Effector CD8-positive, alpha-beta T cell (primary cell): ENCODE measurements at places on chromosomes 16 and 17.

GRCh38 chr17:7606280-7606679, 8.4 kb downstream of the FXR2 start:
- DNase-seq, result no peak

GRCh38 chr16:86525696-86526095, 15.4 kb downstream of the FOXF1 start:
- no peak for DNase-seq

DNA sequence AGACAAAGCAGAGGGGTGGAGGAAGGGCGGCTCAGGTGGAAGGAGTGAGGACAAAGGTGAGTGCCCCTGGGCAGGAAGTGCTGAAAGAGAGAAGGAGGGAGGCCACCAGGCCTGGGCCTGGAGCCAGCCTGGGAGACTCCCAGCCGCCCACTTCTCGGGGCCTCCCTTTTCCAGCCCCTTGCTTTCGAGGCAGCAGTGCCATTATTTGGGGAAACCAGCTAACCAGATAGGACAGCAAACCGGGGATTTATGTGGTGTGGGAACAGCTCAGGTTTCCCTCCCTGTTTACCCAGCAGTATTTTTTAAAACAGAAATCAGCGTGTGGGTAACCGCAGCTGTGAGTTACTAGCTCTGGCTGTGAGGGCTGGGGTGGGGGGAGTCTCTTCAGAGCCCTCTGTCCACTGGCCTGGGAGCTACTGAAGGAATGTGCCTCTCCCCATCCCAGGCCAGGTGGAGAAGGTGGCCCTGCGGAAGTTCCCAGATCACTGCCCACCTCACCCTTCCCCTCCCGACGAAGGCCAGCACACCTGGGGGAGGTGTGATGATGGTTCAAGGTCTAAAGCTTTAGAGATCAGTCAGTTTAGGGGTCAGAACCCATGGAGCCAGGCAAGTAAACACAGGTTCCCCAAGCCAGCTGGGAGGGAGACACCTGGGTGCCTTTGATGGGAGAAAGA, 8.4 kb upstream of the MEOX1 start:
- DNase-seq, result no peak

DNA sequence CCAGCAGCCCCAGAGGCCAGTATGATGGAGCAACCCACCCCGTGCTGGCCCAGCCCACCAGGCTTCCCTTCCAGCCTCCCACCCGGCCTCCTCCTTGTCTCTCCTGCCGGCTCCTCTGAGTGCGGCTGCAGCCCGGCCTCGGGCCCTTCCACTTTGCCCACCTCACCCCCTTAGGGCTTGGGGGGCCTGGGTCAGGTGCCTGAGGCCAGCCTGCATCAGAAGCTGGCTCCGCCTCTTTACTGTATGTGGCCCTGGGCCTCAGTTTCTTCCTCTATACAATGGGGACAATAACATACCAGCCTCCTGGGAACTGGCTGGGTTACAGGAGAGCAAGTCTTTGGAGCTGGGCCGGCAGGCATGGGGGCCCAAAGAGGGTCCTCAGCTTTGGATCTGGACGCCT, 221.1 kb upstream of the CIBAR2 start:
- no peak for DNase-seq

GRCh38 chr17:41567317-41567716, 4.5 kb downstream of the KRT9 start:
- no peak for DNase-seq

DNA sequence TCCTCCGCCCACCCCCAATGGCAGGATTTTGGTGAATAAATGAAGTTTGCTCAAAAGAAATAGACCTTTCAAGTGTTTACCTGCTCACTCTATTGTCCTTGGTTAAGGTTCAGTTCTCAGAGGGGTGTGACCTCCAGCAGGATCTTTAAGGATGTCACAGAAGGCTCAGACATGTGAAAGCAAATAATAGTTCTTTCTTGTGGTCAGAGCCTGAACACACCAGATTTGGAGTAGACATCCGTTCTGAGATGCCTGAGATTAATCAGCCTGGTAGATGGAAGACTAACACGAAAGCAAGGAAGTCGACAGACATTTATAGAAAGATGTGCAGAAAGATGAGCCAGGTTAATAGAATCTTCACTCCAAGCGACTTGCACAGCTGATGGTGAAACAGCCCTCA, 557.9 kb upstream of the CDH11 start:
- DNase-seq, result no peak

DNA sequence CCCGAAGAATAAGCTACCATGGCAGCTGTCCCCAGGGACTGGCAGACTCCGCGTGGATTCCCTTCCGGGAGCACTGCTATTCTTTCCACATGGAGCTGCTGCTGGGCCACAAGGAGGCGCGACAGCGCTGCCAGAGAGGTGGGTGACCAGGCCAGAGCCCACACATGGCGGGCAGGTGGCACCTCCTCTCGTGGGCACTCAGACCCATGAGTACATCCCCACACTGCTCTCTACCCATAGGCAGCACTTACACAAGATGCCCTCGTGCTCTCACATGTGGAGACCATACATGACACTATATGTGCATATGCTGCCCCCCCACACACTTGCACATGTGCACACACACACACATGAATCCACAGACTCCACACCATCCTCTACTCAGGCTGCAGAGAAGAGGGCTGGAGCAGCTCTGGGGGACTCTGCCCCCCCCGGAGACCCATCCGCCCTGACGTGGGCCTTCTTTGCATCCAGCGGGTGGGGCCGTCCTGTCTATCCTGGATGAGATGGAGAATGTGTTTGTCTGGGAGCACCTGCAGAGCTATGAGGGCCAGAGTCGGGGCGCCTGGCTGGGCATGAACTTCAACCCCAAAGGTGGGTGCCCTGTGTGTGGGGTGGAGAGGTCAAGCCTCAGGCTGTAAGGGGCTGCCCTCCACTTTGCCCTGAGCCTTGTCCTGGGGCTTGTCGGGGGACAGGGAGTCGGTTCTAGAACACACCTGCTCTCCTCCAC, 62.9 kb downstream of the MRC2 start:
- no peak for DNase-seq

GRCh38 chr17:81951785-81952684, 5.0 kb upstream of the MYADML2 start:
- no peak for DNase-seq

GRCh38 chr17:34011599-34011998, 243.5 kb upstream of the CCL2 start:
- DNase-seq, result no peak

DNA sequence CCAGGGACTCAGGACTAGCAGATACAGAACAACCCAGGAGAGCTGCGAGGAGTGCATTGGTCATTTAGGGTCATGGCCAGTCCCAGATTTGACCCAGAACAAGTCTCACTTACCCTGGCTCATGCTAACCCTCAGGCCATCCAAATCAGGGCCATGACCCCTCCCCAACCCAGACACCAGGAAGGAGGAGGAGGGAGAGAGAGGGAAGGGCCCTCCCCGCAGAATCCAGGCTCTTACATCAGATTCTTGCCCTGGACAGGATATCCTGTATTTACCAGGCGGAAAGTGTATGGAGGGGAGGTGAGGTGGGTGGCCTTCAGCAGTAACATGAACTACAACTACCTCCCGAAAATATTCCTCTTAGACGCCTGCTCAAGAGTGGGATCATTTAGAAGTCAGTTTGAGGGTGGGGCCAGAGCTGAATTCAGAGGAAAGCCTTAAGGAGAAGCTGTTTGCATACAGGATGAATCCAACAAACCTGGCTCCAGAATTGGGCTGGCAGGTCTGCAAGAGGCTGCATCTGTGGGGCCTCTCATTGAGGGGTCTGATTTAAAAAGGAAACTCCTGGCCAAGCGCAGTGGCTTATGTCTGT, 2.1 kb downstream of the VAT1 start:
- no peak for DNase-seq

GRCh38 chr17:56290101-56290801, 137.0 kb downstream of the ANKFN1 start:
- DNase-seq, result no peak

- DNase-seq, result no peak
These were observed 25.4 kb downstream of the MXRA7 start for GRCh38 chr17:76685366-76685765.

DNA sequence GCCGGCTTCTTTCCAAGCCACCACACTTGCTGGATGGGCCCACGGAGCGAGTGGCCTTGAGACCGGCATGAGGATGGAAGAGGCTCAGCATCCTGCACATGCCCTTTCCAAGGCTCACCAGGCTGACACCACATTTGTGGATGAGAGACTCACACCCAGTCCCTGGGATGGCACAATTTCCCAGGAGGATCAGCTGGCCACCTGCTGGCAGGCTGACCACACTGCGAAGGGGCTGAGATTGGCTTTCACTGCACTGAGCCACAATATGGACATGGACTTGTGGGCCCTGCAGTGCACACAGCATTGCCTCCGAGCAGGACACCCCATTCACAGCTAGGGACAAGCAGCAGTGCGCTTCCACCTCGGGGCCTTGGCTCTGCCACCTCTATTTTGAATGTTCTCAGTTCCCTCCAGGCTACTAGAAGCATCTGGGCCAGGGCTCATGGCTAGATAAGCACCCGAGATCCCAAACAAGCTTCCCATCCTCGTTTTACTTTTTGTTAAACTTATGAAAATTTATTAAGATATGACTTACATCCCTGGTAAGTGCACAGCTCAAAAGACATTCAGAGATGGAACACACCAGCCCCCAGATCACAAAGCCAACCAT, 25.3 kb upstream of the KSR1 start:
- no peak for DNase-seq

DNA sequence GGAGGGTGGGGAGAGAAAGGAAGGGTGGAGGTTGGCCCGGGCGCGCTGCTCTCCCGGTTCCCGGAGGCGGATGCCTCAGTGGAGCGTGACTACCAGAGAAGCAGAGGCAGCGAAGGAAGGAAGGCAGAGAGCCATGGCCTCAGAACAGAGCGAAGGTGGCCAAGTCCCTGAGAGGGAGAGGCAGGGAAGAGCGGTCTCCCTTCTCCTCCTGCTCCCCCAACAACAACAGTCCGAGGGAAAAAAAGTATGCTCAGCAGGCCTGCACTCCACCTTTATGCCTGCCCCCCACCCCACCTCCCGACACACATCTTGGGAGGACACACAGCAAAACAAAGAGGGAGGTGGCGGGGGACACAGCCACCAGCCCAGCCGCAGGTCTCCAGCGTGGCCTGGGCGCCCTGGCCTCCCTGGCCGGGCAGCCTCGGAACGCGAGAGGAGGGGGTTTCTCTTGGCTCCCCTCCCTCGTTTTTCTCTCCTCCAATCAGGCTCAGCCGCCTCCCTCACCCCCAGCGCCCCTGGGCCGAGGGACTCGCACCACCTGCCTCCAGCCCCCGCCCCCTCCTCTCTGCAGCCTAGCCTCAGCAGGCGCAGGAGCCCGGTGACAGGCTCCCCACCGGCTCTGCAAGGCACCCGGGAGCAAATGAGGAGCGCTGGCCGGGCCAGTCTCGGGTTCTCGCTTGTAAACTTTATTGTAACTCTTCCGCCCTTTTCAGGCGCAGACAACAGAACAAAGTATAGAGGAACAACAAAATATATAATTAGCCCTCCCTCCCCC, 1.1 kb upstream of the HOXB7 start:
- no peak for DNase-seq

DNA sequence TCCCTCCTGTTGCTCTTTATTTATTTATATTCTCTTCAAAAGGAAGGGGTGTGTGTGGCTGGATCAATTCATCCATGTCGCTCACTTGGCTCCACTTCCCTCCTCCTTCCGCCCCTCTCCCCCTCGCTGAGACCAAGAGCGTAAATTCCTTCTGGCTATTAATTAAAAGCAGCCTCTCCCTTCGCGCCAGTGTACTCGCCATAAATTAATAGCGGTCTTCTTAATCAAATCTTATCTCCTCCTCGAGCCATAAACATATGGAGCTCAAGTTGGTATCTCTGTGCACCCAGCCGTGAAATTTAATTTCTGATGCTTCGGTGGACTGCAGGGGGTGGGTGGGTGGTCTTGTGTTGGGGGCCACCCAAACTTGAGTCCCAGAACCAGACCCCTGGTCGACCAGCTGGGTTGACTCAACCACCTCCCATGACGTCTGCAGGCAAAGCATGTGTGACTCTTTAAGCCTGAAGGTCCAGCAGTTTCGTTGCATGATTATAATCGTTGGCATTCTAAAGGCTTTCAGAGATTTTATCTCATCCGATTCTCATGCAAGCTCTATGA, 57.9 kb downstream of the SDK2 start:
- DNase-seq, result no peak

DNA sequence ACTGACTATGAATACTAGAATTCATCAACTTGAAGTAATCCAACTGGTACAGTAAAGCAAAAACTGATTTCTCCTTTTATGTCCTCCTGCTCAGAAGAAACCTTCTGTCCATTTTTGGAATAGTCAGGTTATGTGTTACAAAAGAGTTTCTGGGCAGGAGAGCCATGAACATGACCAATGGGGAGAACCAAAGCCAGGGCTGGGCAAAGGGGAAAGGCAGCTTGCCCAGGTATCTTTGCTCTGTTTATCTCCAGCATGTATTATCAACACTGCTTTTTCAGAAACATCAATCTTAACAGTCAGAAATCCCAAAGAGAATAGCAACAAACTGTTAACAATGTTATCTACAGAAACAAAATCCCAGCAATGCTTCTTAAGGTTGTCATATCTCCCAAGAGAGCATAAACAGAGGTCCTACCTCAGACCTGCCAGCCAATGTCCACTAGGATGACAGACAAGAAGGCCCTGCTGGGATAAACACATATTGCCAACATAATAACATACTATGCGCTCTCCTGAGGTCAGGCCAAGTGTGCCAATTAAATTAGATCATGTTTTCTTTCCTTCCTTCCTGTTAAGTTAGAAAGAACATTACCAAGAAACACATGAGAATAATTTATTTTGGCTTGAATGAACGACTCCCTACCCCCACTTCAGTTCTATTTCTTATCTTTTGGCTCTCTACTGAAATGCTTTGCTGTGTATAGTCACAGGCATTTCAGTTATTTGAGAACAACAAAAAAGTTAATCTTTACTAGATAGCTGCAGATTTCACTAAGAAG, 28.0 kb downstream of the BLMH start:
- no peak for DNase-seq

DNA sequence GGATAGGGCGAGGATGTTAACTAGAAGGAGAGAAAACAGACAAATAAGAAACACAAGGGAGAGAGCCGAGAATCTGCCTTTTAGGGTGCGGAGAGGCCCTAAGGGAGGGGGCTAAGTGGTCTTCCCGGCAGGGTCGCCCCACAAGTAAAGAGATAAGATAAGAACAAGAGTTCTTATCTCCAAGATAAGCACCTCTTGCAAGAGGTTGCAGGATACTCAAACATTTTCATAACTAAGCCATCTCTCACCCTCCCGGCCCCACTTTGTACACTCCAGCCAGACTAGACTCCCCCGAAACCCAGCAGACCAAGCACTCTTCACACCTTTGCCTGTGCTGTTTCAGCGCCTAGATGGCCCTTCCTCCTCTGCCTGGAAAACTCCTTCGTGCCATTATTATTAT, 14.3 kb downstream of the ZNF319 start:
- no peak for DNase-seq

DNA sequence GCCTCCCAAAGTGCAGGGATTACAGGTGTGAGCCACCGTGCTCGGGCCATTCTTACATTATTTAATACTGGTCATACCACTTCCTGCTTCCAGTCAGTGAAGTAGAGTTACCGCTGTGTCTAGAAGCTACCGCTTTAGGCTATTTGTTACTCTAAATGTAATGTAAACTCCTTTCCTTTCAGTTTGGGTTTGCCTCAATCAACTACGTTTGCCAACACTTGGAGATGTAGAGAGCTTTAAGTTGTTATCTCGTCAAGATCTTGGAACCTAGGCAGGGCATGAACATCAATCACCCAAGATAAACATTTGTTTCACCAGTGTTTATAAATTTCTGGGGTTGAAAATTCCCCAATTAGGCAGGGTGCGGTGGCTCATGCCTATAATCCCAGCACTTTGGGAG, 275.9 kb downstream of the STX8 start:
- no peak for DNase-seq

GRCh38 chr16:81319221-81319912, 4.6 kb downstream of the GAN start:
- no peak for DNase-seq
